Stimulated activated CD4-positive, alpha-beta T cell treated with anti-CD3 and anti-CD28 coated beads, Interleukin-15, amount 100 ng/mL, for 1 hour (primary cell): ENCODE measurements at places on chromosomes 5 and 9.

DNA sequence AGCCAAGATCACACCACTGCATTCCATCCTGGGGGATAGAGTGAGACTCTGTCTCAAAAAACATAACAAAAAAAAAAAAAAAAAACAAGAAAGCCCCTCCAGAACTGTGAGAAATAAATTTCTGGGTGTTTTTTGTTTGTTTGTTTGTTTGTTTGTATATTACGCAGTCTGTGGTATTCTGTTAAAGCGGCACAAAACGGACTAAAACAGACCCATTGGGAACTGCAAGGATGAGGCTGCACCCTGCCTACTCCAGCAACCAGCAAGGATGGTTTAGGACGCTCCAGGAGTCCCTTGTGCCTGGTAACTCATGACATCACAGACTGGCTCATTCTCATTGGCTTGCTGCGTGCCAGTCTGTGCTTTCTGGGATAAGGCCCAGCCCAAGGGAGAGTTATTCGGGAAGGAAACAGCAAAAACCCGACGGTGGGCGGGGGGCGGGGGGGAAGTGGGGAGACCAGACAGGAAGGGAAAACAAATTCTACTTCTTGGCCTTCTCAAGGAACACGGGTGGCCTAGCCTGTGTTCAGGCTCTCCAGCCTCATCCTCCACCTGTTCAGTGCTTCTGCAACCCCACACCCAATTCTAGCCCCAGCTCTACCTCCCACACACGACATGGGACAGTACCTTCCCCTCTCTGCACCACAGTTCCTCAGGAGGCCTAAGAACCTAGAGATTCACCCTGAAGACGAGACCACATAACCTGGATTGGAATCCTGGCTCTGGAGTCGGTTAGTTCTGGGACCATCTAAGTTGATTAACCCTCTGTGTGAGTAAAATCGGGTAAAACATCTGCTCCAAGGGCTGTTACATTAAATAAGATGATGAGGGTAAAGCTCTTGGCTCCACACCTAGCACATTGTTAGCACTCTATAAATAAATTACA, 2.8 kb downstream of the CD74 start:
- DNase-seq, result no peak

- DNase-seq, result no peak
Measured at GRCh38 chr9:92292338-92293074, 991 bp downstream of the IARS1 start.

DNA sequence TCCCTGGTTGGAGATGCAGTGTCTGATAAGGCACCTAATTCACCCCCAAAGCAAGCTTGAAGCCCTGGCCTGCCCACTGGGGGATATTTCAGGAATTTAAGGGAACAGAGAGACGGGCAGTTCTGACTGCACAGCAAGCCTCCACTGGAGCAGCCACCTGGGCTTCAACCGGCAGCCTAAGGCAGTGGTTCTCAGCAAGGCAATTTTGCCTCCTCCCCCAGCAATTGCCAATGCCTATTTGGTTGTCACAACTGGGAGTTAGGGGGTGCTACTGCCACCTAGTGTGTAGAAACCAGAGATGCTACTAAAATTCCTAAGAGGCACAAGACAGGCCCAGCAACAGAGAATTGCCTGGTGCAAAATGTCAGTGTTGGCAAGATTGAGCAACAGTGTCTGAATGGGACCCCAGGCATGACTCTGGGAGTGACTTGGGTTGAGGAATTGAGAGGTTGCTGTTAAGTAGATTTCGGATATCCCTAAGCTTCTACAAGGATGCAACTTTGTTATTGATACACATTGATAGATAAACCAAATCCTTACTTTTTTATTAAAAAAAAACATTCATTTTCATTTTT, 58.7 kb upstream of the CTSL start:
- no peak for DNase-seq

DNA sequence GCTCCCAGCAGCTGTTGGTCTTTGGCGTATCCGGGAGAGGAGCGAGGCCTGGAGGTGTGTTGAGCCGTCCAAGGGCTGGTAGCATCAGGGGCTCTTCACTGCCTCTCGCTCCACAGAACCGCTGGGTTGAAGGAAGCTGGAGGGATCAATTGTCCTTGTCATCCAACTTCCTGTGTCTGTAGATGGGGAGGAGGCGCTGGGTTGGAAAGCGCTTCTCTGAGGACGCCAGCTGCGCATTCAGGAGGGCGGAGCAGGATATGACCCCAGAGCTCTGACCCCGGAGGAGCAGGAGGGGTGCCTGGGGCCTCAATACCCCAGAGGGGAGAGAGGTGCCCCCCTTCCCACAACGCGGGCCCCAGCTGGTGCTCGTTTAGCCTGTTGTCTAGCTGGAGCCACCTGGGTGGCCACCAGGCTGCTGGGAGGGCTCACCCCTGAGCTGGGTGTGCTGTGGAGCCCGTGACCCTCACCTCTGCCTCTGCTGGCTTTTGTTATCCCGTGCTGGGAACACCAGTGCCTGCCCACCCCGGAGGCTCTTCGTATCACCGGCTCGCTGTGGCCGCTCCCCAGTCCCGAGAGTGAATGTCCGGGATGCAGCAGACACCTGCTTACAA, 2.0 kb upstream of the DBH start:
- no peak for DNase-seq

DNA sequence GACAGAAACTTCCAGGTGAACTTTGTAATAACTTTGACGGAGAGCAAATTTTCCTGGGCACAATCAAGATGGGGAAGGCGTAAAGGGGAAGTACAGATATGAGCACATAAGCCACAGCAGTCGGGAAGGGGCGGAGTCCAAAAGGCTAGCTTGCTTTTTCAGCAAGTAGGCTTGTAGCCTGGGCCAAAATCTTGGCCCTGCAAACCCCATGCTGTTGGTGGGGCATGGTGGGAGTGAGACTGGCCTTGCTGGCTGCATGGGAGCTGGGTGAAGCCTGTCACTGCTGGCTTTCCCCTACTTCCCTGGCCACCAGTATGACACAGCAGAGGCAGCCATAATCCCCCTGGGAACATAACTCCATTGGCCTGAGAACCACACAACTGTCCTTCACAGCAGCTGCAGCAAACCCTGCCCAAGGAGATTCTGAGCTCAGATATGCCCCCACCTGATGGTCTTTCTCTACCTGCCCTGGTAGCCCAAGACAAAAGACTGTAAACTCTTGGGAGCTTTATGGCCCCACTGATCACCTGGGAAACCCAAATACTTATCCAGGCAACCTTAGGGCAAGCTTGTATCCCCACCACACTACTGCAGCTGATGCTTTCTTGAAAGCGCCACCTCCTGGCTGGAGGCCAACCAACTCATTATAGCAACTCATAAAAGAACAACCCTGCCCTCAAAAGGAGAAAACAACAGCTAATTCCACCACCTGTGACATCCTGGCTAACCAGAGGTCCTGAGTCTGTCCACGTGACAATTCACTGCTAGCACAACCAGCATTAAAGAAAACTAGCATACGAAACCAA, 24.0 kb downstream of the DCTN4 start:
- no peak for DNase-seq

DNA sequence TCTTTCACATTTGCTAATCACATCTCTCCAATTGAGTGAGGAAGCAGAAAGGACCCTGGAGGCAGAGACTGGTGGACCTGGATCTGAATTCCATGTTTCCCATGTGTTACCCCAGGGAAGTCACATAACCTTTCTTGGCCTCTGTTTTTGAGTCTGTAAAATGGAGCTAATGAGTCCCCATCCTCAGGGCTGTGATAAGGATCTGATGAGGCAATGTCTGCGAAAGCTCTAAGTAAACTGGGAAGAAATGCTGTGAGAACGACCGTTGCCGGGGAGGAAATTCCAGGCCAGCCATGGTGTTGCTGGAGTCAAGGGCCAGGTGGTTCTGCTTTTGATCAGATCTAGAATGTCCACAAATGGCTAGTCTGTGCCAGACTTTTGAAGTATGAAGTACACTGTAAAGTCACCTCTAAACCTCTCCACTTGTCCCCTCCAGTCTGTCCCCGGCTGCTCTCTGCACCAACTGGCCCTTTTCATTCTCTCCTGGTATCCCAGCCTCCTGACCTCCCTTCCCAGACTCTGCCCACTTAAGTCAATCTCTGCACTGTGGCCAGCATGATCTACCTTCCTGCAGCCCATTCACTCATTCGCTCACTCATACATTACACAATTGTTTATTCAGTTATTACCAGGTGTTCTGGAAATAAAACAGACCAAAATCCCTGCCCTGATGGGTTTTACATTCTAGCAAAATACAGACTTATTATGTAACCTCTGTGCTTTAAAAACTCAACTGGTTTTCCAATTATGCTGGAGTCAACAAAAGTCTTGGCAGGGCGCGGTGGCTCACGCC, 32.5 kb upstream of the N4BP3 start:
- DNase-seq, result no peak

DNA sequence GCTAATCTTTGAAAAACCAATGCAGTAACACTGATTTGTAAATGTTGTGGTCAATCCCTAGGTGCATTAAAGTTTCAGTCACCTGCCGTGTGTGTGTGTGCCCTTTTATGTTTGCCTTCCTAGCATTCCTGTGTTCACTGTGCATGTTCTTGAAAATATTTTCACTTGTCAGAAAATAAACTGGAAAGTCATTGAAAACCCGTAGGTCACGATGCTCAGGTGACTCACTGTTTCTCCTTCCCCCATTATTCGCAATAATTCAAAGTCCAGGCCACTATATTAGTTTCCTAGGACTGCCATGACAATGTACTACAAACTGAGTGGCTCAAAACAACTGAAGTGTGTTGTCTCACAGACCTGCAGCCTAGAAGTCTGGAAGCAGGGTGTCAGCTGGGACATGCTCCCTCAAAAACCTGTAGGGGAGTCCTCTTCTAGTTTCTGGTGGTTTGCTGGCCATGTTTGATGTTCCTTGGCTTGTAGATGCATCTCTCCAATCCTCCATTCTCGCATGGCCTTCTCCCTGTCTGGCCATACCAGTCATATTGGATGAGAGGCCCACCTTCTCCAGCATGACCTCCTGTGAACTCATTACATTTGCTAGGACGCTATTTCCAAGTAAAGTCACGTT, 29.3 kb downstream of the MARVELD2 start:
- no peak for DNase-seq

DNA sequence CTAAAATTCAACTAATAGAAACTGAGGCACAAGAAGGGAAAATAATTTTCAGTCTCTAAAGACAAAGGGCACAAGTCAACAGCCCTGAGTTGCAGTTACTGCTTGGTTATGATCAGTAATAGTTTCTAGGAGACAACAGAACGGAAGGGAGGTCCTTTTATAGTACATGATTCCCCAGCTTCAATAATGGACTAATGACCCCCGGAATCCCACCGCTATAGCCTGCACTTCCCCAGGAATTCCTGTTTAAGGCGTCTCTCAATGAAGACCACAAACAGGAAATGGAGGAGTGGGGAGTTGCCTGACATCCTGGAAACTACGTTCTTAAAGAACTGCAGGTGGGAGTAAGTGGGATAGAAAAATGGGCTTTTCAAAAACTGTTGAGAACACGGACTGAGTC, 60.6 kb downstream of the DIAPH1 start:
- DNase-seq, result no peak

DNA sequence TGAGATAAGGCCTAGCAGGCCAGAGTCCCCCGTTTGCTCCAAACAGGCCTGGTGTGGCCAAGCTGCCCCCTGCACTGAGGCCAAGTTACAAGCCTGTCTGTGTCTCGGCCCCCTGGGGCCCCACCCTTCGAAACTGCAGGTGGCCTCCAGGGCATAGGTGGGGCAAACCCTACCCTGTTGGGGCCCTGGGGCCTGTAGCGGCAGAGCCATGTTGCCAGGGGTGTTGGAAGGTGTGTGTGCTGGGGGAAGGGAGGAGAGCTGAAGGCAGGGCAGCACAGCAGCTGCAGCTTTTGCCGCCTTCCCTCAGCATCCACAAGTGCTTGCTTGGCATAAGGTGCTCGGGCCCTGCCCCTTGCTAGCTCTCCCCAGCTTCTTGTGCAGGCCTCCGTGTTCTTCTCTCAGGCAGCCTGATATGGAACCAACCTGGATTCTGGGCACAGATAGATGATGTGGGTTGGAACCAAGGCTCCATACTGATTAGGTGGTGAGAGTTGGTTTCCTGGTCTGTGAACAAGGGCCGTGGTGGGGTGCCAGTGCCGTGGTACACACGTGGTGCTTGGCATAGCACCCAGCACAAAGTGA, 12.7 kb downstream of the IRF1 start:
- no peak for DNase-seq

DNA sequence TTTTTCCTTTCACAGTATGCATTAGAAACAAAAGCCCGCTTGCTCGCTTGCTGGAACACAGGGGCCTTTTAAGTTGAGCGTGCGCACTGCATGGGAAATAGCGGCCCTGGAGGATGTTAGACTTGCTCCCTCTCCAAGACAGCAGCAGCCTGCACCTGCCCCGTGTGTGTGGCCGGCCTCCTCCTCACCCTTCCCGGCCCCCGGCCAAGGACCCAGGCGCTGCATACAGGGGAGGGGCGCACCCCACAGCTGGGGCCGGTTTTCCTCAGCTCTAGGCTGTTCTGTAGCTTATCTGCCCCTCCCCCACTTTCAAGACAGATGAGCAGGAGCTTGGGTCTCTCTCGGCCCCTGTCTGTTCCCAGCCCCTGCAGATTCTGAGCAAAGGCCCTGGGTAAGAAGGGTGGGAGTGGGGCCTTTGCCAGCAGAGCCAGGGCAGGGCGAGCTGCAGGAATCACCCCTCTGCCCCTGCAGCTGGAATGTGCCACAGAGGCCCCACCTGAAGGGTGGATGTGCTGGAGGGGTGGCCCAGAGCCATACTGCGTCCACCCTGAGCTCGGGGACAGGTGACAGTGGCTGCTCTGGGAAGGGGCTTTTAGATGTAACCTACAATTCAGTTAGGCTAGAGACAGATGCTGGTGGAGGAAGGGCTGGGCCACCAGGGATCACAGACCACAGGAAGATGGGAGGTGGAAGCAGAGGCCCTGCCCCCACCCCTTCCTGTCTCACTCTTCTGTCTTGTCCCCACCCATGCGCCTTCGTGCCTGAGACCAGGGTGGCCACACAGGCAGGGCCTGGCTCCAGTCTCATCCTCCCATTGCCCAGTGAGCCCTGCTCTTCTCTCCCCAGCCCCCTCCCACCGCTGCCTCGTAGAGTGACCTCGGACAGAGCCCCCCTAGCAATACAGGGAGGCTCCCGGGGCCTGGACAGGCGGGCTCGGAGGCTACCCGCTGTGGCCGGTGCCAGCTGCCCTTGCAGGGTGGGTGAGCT, 132.4 kb downstream of the DAB2IP start:
- DNase-seq, result no peak

DNA sequence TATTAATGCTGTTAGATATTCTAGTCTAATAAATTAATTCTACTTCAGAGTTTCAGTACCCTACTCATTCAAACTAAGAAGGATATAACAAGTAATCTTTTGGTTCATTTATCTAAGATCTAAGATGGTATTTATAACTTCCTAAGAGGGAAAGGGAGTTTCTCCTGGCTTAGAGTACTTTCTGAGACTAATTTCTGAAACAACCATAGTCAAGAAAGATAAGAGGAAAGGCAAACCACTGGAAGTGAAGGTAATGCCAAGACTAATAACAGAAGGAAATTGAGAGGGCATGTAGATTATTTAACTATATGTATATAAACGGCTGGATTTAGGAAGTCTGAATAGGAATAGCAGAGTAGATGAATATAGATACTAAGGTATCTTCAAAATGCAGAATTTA, 112.4 kb upstream of the ACOT12 start:
- no peak for DNase-seq

GRCh38 chr9:116345393-116345792, 191.8 kb downstream of the PAPPA start:
- DNase-seq, result no peak

GRCh38 chr5:172584638-172585037, 56.4 kb upstream of the NEURL1B start:
- no peak for DNase-seq
